Posterior cingulate gyrus (tissue), 11 donors: ENCODE measurements at places on chromosomes 12 and 14.

- no peak for DNase-seq
Measured at GRCh38 chr14:23175823-23176222, 7.6 kb downstream of the SLC7A8 start.

DNA sequence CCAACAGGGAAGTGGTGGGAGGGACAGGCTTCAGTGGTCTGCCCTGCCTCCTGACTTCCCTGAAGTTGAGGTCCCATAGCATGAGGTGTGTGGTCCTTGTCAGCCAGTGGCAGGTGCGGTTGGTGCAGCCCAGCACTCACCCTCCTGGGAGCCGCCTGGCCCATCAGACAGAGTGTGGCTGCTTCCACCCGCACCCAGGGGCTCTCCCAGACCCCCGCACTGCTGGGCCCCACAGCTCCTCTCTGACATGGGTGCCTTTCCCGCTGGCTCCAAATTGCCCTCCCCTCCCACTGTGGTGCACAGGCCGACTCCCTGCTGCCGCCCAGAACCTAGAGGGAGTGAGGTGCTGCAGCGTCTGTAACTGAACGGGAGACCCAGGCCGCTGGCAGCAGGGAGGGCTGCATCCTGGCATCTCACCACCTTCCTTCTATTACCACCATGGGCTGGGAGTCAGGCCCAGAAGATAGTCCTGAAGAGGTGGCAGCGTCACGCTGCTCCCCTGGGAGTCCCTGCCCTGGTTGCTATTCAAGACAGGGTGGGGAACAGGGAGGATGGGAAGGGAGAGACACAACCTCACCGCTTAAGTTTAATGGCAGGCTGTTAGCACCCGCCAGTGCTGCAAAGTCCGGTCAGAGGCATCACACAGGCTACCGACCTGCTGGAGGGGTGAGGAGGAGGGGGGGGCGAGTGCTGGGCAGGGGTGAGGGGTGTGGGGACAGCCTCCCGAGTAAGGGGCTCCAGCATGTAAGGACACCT, 180.6 kb upstream of the PRMT8 start:
- no peak for DNase-seq

- no peak for DNase-seq
Measured at GRCh38 chr12:68367116-68367515, 35.0 kb upstream of the MDM1 start.

- peak; percentile 99 for DNase-seq
Measured at GRCh38 chr12:57430931-57431566, at the start of gene R3HDM2. Gene R3HDM2, minus strand, starts transcription at chr12:57431043. Its CDS starts 120,615 bp downstream, at chr12:57310428.

- no peak for DNase-seq
Measured at GRCh38 chr14:83873669-83874068, 1656.3 kb upstream of the FLRT2 start.

- no peak for DNase-seq
Measured at GRCh38 chr12:39830171-39830570, 210.6 kb upstream of the ABCD2 start.

DNA sequence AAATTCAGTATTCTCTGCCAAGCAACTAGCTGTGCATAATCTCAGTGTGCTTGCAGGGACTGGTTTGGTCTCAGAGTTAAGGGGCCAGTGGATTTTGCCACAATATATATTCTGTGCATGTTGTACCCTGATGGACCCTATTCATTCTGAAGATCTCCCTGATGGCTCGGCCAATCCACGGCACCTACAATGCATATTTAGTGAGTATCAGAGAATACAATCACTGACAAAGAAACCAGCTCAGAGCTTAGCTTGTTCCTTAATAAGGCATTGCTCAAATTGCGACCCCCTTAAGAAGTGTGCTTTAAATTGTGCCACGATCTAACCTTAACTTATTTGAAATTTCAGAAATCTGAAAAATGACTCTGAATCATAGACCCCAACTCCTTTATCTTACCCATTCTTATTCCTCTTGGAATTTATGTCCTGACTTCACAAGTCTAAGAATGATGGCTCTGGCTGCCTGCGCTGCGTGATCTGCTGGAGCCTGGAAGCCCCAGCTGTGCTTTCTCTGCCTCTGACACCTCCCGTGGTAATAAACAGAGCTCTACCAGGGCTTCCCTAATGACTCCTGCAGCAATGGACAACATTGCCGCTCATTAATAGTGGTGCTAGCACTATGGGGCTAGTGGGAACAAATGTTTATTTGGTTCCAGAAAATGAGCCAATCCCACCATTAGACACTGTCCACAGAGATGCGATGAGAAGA, 9.0 kb upstream of the DCAF4 start:
- no peak for DNase-seq

DNA sequence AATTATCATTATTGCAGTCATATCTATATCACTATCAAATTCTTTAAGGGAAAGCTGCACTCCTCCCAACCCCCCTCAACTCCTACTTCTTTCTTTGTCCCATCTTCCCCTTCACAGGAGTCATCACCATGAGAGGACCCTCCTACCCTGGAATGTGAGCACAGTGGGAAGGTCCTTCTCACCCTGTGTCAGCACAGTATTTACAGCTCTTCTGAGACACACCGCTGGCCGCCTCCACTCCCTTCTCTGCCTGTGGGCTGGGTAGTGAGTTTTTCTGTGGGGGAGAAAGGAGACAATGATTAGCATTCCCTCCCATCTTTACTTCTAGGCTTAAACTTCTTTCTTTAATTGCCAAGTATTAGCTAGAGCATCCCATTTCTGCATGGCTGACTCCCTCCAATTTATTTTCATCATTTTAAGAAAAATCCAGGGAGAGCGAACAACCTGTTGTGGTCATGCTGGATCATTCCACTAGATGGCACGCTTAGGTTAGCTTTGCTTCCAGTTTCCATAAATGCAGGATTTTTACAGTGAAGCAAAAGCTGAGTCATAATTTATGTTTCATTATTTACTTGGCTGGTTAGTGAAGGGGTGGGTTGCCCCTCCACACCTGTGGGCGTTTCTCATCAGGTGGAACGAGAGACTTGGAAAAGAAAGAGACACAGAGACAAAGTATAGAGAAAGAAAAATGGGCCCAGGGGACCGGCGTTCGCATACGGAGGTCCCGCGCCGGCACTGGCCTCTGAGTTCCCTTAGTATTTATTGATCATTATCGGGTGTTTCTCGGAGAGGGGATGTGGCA, 188.5 kb downstream of the ALX1 start:
- no peak for DNase-seq

DNA sequence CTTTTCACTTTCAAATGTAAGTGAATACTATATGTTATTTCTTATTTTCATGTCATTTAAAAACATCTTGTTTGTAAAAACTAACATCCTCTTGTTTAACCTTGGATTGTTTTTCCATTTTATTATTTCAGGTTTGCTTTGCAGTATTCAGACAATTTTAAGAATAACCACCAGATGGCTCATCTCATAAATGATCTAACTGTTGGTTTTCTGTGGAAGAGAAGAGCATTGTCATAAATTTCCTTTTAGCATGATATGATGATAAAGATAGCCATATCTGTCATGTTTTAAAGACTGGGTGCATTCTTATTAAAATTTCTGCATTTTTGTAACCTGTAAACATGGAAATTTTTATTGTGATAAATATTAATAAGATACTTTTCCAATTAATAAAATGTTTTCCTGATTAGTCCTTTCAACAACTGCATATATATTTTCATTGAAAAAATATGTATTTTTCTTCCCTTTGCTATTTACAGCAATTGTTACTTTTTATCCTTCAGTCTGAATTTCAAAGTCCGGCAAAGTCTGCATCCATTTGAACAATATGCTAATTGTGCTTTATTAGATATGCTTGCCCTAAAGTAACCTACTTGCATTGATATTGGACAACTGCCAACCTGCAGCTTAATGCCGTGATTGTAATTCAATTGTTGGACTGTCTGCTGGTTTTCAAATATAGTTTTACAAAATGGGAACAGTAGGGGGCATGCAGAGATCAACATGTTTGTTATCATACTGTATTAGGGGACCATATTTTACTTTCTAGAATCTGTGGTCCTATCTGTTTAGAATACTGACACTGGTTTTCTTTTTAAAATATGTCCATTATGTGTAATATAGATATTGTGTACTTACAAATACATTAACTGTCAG, 163.4 kb downstream of the GARIN6 start:
- DNase-seq: no peak

- DNase-seq: no peak
Measured at GRCh38 chr12:19044430-19044829, 85.1 kb upstream of the PLEKHA5 start.

DNA sequence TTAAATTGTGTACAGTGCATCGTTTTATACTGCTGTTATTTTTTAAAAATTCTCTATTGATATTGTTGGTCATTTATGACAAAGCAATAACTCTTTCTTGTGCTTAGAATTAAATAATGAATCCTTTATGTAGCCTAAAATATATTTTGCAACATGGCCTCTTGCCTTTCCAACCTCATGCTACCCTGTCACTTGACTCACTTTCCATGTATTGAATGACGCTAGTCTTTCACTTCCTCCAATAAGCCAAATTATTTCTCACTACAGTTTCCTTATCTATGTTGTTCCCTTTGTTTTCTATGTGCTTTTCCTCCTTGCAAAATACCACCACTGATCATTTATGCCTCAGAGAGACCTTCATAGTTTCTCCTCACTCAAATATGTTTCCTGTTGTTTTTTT, 16.3 kb upstream of the EPYC start:
- DNase-seq: no peak

GRCh38 chr12:112848972-112849371, 57.4 kb downstream of the RPH3A start:
- no peak for DNase-seq

- DNase-seq: no peak
Measured at GRCh38 chr14:79899610-79900009, 311.7 kb downstream of the DIO2 start.

DNA sequence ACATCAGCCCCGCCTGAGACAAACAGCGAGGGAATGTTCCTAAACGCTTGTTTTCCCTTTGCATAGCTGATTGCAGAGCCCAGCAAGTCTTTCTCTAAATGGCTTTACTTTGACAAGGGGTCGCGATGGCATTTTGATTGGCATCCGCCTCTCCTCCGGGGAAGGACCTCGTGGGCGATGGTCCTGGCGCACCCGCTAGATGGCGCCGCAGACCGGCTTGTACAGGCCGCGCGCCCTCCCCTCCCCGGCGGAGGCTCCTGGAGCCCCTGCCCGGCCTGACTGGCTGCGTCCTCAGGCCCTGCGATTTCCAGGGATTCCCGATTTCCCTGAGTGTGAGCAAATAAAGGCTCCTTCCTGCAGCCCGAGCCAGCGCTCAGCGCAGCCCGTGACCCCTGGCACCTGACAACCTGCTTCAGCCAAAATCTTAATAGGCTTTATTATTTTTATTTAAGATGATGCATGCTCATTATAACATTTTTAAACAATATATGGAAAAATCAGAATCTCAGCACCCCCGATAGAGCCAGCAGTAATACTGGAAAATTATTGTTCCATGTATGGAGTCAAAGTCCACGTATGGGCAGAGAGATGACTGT, 468.3 kb downstream of the AACS start:
- DNase-seq: peak; percentile 71

DNA sequence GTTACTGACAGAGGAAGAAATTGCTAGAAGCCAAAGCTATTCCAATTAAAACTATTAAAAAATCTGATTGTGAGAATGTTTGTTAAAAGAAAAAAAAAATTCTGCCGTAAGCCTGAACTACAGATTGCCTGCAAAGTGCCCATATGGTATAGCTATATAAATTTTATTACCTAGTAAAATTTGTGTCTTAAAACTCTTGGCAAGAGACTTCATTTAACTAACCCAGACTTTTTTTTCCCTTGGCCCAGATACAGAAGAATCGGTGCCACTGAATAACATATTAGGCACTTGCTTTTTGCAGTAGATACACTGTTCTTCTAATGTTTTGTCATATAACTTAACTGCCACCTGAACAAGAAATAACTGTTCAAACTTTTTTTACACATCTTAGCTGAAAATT, 125.5 kb downstream of the RPS29 start:
- no peak for DNase-seq

DNA sequence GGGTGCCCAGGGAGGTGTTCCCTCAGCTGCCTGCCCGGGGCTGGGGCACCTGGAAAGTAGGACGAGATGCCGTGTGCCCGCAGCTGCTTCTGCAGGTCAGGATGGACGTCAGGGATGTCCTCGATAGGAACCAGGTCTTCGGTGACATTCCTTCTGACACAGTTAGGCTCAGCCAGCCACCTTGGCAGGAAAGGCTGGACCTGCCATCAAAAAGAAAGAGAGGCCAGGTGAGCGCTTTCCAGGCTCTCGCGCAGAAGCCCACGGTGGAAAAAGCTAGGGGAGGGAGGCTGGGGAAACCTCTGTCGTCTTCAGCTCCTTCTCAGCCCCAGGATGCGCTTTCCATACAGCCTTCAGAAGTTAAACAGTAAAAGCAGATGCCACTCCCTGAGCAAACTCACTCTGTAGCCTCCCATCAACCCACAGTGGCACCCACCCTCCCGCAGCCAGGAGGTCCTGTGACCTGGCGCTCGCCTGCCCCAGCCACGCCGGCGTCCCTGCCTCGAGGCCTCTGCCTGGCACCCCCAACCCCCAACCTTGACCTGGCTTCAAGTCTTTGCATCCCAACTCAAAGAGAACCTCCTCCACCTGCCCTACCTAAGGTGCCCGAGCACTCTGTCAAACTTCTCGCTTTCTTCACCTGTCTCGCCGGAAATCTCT, 1.3 kb downstream of the DDX51 start:
- no peak for DNase-seq

GRCh38 chr14:76811561-76811960, 1.1 kb downstream of the ANGEL1 start:
- DNase-seq: no peak

GRCh38 chr14:22190411-22191191, 398.4 kb downstream of the DAD1 start:
- DNase-seq: no peak

DNA sequence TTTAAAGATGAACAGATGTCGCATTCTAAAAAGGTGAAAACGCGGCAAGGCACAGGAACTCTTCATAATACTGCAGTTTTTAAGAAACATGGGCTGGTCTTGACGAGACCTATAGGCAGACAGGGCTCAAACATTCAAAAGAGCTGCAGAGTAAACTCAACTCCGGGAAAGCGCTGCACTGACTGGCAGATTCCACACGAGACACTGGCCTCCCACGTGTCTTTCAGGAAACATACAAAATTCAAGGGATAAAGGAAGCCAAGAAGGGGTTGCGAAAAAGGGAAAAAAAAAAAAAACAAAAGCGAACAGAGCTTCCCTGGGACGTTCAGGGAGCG, 614 bp upstream of the ARF6 start:
- peak; percentile 58 for DNase-seq

DNA sequence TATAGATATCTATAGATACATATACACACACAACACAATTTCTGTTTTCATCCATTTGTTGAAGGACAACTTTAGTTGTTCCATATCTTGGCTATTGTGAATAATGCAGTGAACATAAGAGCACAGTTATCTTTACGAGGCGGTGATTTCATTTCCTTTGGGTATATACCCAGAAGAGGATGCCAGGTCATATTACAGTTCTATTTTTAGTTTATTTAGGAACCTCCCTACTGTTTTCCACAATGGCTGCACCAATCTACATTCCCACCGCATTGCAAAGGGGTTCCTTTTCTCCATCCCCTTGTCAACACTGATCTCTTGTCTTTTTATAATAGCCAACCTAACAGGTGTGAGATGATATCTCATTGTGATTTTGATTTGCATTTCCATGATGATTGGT, 143.4 kb upstream of the ARHGAP5 start:
- no peak for DNase-seq

GRCh38 chr12:20395791-20396550, 27.6 kb downstream of the PDE3A start:
- DNase-seq: no peak
